ENCODE measurements at places on chromosomes 1 and 21.

- DNase-seq, result no peak
Measured at GRCh38 chr1:81693316-81693715, 107.4 kb upstream of the ADGRL2 start.

DNA sequence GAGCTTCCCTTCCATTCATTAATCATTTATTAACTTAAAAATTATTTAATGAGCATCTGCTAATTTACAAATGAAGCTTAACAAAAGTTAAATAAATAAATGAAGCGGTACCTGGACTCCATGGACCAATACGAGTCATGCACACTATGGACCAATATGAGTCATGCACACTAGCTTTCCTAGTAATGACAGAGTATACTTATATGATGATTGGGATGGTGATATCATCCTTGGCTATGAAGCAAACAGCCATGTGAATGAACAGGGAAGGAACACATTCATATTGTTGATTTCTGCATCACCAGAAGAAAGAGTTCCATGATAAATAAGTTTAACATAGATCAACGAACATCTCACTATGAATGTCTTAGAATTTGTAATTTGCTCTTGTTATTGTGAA, 109.9 kb downstream of the SPAG17 start:
- DNase-seq, result no peak

- no peak for DNase-seq
Measured at GRCh38 chr1:60386249-60386648, 312.7 kb upstream of the C1orf87 start.

GRCh38 chr1:109170035-109170764, 43.5 kb upstream of the SARS1 start:
- DNase-seq, result no peak

- no peak for DNase-seq
Measured at GRCh38 chr1:9169601-9170137, 40.8 kb upstream of the GPR157 start.

DNA sequence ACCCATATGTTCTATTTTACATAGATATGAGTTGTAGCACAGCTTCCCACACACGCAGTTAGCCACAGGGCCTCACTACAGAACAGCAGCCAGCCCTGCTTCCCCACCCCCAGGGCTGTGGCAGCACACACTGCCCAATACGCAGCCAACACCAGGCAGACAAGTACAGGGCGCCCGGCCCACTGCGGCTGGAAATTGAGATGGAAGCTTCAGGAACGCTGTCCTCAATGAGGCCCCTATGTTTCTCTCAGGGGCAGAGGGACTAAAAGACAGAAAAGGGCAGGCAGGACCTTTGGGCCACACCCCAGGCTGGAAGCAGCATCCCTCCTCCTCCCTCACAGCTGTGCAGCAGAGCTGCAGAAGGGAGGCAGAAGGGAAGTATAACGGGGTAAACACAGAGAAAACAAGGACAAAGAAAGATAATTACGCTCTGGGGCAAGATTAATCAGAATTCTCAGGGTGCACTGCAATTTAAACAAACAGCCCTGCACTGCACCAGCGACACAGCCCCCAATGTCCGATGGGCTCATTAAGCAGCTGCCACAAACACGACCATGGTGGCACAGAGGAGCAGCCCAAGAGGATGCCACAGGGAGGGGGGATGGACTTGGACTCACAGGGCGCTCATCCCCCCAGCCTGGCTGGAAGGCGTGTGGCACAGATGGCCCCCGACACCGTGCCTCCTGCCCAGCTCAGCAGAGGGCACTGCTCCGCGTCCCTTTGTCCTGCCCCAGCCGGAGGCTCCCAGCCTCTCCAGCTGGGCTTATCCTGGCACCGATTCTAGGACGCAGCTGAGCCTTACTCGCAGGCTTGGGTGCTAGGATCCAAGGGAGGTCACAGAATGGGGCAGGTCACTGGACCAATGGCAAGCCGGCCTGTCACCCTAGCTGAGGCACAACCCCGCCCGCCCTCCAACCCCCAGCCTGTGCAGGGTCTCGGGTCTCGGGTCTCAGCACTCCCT, 14.2 kb downstream of the WDR4 start:
- DNase-seq, result no peak

GRCh38 chr1:94778808-94779207, 41.3 kb upstream of the SLC44A3 start:
- no peak for DNase-seq

DNA sequence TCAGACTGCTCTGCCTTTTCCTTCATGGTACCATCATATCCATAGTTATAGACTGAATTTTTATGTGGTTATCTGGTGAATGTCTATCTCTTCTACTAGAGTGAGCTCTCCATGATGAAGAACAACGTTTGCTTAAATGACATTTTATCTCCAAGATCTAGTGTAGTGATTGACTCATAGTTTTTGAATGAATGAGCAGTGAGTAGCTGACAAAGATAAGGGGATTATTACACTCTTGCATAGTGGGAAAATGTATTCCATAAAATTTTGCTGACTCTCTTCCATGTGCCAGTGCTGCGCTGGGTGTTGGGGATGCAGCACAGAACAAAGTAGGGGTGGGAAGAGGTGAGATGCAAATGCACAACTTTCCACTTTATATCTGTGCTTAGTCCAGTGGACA, 147.7 kb downstream of the TGFB2 start:
- no peak for DNase-seq

- DNase-seq, result no peak
Measured at GRCh38 chr21:41759926-41760325, 6.9 kb downstream of the RIPK4 start.

DNA sequence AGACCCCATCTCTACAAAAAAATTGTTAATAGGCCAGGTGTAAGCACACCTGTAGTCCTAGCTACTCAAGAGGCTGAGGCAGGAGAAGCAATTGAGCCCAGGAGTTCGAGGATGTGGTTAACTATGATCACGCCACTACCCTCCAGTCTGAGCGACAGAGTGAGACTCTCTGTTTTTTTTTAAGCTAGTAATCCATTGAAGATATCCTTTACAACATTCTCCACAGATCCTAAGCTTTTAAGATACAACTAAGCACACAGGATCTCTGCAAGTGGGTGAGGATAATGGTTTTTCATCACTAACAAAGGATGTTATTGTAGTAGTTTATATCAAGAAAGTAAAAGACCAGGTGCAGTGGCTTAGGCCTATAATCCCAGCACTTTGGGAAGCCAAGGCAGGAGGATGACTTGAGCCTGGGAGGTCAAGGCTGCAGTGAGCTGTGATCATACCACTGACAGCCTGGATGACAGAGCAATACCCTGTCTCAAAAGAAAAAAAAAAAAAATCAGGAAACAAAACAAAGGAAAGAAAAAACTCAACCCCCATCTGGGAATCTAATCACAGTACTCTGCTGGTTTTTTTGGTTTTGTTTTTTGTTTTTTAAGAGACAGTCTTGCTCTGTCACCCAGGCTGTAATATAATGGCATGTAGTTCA, 166.1 kb downstream of the RERE start:
- DNase-seq, result no peak

DNA sequence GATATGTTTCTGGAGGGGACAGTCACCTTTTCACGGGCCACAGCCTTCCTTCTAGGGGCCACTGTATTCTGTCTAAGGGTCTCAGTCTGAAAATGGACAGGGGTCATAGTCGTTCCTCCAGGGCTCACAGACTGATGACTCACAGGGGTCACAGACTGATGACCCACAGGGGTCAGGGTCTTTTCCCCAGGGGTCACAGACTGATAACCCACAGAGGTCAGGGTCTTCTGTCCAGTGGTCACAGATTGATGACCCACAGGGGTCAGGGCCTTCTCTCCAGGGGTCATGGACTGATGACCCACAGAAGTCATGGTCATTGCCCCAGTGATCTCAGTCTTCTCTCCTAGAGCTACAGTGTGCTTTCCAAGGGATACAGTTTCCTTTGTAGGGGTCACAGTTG, 12.8 kb downstream of the OVGP1 start:
- DNase-seq, result no peak

DNA sequence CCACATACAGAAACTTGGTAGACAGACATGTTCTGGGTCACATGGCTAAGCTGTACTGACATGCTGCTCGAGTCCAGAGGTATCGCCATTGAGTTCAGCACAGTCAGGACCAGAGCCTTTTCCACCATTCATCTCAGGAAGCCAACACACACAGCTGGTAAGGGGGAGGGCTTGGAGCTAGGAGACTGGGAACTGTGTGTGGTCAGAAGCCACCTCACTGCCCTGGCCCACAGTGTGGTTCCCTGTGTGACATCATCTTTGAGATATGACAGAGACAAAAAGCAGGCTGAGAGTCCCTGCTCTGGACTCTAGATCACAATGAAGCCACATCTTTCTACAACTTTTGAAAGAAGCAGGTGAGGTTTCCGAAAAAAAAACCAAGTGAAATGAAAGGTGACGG, 107.2 kb downstream of the SIM2 start:
- no peak for DNase-seq

DNA sequence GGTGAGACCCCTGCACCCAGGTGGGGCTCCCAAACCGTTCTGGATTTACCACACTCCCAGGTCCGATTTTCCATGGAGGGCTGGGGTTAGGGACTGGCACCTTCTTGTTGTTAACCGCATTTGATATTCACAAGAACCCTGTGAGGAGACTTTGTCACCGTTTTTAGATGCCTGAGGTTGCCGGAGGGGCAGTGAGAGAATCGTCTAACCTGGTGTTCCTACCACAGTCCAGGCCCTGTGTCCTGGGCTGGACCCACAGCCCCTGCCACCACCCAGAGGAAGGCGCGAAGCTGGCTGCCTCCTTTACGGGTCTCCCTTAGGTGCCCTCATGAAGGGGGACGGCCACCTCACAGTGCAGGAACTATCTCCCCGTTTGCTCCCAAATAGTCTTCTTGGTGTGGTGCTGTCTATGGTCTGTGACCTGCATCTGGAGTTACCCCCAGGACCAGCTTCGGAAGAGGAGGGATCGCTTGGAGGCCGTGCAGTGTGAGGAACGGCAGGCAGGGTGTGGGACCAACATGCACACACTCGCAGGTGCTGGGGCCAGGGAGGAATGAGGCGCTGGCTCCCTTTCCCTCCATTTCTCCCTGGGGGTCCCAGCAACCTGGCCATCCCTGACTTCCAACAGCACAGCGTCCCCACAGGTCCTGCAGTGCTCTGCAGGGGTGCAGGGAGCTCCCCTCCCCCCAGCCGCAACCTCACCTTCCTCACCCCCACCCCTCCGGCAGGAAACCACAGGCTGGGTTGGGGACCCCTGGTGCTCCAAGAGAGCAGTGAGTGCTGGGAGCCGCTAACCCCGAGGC, 7.0 kb downstream of the SIM2 start:
- no peak for DNase-seq

GRCh38 chr21:25647647-25648046, 8.6 kb downstream of the JAM2 start:
- no peak for DNase-seq
